ENCODE measurements at places on chromosomes 4 and X. TPM values are rescaled to one million over a fixed set of nuclear protein-coding genes. Genes with fewer than 3 reads are reported as not detected.

DNA sequence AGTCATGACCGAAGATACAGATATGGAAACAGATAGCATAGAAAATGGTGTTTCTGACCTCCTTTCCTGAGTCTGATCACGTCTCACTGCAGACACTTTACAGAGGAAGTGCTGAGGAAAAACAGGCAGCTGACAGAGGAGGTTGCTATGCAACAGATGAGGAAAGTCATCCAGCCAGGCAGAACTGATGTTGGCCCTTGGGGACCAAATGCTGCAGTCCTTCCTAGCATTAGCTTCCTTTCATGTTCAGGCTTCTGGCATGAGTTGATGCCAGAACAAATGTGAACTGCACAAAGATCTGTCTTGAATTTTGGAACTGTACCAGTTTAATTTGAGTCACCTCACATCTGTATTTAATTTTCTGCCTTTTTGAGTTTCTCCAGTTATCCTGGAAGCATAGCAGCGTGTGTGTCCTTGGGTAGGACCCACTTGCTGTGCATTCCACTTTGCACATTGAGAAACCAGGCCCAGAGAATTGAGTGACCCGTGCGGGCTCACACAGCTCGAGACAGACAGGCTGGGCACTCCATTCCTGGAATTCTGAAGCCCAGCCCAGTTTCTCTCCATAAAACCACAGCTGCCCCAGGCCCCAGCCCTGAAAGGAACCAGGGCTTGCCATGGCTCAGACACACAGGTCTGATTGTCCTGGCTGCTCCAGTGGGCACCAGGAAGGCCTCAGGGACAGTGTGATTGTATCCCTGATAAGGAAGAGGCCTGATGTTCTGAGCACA is 1.4 kb upstream of the MAGED1 start:
- no peak for DNase-seq

- no peak for DNase-seq
These were observed 9.5 kb downstream of the GSX2 start for GRCh38 chr4:54109241-54110018.

DNA sequence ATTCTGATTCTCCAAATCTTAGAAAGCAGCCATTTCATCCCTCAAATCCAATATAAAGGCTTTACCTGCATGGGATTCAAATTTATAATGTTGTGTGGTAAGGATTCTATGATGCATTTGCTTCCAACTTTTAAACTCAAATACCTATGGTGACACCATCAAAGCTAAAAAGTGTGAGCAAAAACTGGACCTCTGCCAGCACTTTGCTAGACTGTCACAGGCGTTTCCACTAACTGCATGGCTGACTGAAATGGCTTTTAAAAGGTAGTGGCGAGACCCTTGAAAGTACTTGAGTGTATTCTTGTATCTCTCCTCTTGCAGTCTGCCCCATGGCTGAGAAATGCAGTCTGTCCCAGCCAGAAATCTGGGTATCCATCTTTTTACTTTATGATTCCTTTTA is 169.4 kb downstream of the AMELX start:
- no peak for DNase-seq

DNA sequence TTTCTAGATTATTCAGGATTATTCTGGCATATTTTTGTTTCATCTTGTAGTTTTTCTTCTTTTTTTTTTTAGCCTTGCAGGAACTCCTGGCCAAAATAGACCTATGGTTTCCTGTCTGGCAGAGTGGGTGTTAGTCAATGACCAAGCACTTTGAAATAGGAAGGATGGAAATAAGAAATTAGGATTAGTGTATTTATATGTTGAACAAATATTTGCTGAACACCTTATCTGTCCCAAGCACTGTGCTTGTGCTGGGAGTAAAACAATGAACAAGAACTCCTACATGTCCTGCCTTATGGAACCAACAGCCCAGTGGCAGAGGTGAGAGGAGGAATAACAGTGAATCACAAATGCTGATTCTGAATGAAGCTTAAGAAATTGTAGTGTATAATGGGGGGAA is 4.5 kb downstream of the MMRN1 start:
- DNase-seq: no peak

Gene NXF2
- total RNA-seq: not detected

Gene F8A2
- not detected for total RNA-seq

DNA sequence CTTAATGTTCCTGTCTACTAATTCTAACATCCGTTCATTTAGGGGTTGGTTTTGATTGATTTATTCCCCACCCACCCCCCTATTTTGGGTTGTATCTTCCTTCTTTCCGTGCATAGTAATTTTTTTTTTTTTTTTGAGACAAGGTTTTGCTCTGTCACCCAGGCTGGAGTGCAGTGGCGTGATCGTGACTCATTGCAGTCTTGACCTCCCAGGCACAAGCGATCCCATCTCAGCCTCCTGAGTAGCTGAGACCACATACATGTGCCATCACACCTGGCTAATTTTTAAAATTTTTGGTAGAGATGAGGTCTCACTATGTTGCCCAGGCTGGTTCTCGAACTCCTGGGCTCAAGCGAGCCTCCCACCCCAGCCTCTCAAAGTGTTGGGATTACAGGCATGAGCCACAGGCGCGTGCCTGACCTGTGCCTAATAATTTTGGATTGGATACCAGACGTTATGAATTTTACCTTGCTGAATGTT is 79.9 kb downstream of the ZFX start:
- DNase-seq: no peak

Gene ZMYM3
- total RNA-seq: 25.1 TPM

- no peak for DNase-seq
These were observed 115.0 kb downstream of the VCX3B start for GRCh38 chrX:8579602-8580001.

GRCh38 chr4:29220761-29221160 is 1499.4 kb upstream of the PCDH7 start:
- no peak for DNase-seq

Gene SLC26A1
- total RNA-seq: 0.41 TPM

Gene GJB1
- not detected for total RNA-seq

DNA sequence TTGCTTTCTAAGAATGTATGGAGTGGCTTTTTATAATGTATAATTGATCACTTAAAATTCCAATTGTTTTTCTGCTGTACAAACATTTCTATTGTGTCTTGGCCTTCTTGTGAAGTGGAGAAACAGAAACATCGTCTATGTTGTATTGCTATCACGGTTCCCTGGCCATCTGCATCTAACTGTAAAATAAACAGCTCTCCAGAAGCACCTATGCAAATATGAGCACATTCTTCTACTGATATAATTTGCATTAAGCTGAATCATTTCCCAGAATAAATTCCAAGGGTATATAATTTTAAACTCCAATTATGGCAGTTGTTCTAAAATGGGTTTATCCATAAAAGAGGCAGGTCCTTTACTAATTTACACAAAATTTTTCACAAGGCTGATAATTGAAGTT is 261.6 kb upstream of the STS start:
- DNase-seq: no peak

DNA sequence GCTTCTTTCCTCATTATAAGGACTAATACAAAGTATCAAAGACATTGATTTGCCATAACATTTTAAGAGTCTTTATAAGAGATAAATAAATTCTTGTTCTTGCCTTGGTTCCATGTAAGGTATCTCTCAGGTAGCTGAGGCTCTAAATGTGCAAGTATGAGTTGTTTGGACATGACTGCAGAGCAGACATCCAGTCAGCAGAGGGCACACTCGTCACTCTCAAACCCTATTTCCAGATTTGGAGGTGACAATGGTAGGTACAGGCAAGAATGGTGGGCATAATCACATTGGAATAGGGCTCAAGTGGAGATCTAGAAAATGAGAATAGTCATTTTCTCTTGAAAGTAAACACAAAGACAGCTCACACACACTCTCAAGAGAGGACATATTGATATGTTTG is 133.3 kb upstream of the ZIC3 start:
- no peak for DNase-seq

- DNase-seq: no peak
These were observed 92.5 kb downstream of the FNIP2 start for GRCh38 chr4:158861281-158861680.

Gene PCSK1N
- 8.9 TPM for total RNA-seq

- no peak for DNase-seq
These were observed 40.3 kb upstream of the FHL1 start for GRCh38 chrX:136106920-136107528.

DNA sequence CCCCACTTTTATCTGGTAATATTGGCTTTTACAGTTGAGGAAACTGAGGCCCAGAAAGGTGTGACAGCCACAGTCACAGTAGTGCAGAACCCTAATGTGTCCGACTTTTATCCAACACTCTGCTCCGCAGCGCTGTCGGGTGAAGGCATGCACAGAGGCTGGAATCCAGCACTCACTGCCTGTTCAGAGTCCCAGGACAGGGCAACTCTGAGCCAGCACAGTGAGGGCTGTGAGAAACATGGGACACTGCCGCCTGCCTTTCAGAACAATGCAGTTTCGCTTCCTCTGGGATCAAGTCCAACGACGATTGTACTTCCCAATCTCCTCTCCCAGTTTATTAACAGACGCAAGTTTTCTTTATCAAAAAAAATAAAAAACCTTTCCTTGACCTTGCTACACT is 41.9 kb upstream of the PDGFRA start:
- DNase-seq: no peak

DNA sequence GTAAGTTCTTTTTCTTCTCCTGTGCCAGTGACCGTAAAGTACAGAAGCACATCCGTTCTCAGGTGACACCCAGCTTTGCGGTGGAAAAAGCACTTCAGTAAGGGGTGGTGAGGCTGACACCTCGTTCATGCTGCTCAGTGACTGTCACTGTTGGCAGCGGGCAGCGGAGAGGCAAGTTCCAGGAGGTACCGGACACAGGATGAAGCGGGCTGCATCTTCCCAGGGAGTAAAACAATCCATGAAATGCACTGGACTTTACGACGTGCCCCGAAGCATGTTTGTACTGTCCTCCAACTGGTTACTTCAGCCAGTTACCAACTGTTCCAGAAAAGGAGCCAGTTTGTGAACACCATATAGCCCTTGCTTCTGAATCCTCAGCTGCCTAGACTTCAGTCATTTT is 110.7 kb downstream of the ZNF827 start:
- no peak for DNase-seq

DNA sequence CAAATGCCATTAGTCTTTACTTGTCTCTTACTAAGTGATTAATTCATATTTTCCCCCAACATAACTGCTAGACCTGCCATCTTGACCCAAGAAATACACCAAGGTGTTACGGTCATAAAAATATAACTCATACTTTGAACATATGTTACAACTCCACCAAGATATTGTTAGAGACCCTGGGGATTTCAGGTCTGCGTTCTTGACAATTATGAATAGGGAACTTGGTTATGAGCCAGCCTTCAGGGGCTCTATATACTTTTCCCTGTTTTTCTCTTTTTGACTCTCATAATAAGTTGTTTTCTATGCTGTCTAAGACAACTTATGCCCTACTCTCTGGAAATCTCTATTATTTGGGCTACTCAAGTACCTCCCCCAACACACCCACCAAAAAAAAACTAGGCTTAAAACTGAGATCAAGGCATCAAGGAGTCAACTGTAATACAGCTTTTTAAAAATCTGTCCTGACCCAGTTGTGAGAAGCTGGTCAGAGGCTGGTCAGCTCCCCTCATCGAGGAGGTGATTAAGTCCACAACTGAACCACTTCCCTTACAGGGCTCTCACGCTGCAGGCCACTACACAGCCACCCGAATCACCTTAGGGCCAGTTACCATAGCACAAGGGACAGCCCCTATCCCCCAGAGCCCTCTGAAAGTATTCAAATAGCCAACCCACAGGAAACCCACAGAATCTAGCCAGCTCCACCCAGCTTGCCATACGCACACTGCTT is 10.5 kb upstream of the TLR3 start:
- no peak for DNase-seq

DNA sequence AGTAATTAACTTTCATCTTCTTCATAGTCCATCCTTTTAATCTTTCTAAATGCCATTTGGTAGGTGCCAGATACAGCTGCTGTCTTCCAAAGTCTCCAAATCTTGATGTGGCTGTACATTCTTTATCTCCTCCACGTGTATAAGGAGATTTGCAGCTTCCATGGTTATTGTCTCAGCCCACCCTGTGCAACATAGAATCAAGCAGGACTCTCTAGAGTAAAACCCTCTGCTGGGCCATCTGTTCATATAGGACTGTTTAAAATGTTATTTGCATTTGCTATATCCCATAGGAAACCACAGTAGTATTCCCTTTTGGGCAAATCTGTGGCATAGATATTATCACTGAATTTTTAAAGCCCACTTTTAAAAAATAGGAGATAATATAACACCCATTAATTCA is 527.2 kb upstream of the EPHA5 start:
- no peak for DNase-seq

DNA sequence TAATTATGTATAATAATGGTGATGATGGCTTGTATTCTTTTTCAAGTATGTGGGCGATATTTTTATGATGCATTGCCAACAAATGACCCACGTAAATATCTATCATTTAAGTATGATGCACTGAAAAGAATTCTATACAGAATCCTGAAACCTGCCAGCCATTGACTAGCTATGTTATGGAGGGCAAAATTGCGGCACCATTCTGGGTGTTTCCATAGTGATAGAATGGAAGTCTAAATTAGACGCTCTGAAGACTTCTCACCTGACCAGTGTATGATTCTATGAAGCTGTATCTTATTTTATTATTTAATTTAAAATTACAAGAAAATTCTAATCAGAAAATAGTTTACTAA is 677 bp upstream of the CENPC start:
- DNase-seq: no peak

DNA sequence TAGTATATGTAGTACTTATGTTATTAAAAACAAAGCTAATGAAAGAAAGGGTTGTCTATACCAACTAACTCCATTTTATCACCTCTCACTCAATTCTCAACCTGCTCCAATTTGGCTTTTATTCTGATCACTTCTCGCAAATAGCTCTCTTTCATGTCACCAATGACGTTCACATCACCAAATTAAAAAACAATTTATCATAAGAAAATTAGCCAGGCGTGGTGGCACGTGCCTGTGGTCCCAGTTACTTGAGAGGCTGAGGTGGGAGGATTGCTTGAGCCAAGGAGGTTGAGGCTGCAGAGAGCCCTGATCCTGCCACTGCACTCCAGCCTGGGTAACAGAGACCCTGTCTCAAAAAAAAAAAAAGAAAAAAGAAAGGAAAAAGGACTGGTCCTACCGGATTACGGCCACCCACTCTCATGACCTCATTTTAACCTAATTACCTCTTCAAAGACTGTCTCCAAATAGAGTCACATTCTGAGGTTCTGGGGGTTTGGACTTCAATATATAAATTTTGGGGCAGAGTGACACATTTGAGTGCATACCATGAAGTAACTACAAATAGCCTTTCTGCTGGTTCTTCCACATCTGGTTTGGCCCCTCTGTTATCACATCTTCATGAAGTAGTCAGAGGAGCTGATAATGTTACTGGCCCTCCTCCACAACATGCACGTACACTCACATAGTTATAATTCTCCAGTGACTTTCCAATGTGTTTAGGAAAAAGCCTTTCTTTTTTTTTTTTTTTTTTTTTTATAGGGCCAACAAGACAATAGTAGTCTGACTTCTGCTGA is 15.8 kb upstream of the RBMX start:
- DNase-seq: no peak

- DNase-seq: no peak
These were observed 4.7 kb downstream of the GLUD2 start for GRCh38 chrX:121052122-121052521.

Gene IL3RA
- total RNA-seq: 77.7 TPM

Gene C4orf50
- total RNA-seq: not detected
